ENCODE measurements at places on chromosomes 7 and 10.
A peak's percentile ranks its signal among the peaks of the same experiment; 100 is the strongest.

- no peak for DNase-seq
Observed at GRCh38 chr7:159019111-159019510, 125.6 kb downstream of the VIPR2 start.

DNA sequence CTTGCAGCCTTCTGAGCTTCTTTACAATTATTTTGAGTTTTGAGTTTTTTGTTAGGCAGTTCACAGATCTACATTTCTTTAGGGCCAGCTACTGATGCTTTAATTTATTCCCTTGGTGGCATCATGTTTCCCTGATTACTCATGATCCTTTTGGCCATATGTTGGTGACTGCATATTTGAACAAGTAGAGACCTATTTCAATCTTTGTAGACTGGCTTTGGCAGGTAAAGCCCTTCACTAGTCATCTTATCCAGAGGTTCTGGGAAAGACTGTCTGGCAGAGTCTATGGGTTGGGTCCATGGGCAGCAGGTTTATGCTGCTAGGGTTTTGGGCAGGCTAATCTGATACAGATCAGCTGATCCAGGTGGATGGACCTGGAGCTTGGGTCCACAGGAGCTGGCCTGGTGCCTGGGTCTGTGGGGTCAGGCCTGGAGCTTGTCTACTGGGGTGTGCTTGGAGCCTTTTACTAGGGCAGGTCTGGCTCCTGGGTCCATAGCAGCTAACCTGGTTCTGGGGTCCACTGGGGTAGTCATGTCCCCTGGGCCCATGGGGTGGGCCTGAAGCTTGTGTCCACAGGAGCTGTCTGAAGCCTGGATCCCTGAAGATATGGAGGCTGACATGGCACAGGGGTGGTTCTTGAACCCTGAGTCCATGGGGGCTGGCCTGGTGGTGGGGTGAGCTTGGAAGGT, 72.7 kb downstream of the GPR85 start:
- DNase-seq: no peak

DNA sequence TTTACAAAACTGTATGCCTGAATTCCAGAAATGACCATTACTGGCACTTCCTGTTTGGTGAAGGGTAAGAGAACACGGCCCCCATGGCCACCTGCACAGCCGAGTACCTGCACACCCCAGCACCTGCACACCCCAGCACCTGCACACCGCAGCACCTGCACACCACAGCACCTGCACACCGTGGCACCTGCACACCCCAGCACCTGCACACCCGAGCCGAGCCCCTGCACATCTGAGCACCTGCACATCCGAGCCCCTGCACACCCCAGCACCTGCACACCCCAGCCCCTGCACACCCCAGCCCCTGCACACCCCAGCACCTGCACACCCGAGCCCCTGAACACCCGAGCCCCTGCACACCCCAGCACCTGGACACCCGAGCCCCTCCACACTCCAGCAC, 243.5 kb downstream of the DNAJB6 start:
- no peak for DNase-seq

- no peak for DNase-seq
Observed at GRCh38 chr10:70432561-70433263, 8.8 kb downstream of the NODAL start.

- DNase-seq: no peak
Observed at GRCh38 chr10:78402591-78402990, 368.9 kb downstream of the RPS24 start.

GRCh38 chr7:66950311-66950710, 29.3 kb downstream of the TMEM248 start:
- no peak for DNase-seq

DNA sequence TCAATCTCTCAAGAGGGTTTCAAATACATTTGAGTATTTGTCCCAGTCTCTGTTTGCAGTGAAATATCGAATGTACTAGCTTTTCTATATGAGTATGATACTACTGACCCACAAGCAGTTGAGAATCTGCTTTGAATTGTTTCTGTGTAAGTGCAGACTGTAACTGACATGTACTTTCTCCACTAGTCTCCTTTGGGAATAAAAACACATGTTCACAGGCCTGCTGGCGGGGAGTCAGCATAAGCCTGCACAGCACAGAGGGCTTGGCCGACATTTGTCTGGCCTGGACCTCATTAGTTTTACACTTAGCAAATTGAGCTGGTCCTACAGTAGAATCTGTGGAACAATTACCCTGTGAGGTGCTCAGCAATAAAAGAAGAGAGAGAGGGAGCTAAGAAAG, 72.6 kb downstream of the ITGB8 start:
- no peak for DNase-seq

DNA sequence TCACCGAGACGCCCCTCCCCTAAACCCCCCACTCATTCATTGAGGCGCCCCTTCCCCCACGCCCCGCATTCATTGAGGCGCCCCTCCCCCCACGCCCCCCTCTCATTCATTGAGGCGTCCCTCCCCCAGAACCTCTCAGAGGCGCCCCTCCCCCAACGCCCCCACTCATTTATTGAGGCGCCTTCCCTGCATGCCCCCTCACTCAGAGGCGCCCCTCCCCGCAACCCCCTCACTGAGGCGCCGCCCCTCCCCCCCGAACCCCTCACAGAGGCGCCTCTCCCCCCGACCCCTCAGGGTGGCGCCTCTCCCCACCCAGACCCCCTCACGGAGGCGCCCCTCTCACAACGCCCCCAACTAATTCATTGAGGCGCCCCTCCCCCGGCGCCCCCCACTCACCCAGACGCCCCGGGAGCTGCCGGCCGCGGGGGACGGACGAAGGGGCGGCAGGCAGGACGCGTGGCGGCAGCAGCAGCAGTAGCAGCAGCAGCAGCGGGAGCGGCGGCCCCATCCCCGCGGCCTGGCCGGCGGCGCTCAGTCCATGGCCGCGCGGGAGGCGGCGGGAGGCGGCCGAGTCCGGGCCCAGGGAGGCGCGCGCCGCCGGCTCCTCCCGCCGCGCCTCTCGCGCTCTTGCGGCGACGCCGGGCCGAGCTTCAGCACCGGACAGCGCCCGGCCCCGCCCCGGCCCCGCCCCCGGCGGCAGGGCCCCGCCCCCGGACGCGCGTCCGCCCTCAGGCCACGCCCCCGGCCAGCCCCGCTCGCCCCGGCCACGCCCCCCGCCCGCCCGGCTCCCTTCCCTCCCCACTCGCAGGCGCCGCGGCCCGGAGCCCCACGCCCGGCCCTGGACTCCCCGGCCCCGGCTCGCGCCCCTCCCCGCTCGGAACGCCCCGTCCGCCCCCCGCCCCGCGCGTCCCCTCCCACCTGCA, at the start of gene PTPRN2:
Gene PTPRN2 (minus strand): TSS at position 662 of the 923 bp plus-strand sequence.
- DNase-seq: no peak

DNA sequence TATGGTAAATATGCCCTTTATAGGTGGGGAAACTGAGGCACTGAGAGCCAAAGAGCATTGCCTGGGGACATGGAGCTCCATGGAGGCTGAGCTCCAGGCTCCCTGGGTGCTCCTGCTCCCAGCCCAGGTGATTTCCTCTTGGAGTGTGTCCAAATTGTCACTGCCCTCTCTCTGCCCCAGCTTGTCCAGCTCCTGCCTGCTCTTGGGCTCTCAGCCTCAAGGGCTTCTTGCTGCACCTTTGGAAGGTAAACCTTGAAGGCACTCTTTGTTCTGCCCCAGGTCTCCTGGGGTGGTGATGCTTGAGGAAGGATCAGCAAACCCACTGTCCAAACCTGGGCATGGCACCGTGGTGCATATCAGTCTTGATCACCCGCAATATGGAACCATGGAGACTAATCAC, 166.1 kb downstream of the RPS24 start:
- no peak for DNase-seq

DNA sequence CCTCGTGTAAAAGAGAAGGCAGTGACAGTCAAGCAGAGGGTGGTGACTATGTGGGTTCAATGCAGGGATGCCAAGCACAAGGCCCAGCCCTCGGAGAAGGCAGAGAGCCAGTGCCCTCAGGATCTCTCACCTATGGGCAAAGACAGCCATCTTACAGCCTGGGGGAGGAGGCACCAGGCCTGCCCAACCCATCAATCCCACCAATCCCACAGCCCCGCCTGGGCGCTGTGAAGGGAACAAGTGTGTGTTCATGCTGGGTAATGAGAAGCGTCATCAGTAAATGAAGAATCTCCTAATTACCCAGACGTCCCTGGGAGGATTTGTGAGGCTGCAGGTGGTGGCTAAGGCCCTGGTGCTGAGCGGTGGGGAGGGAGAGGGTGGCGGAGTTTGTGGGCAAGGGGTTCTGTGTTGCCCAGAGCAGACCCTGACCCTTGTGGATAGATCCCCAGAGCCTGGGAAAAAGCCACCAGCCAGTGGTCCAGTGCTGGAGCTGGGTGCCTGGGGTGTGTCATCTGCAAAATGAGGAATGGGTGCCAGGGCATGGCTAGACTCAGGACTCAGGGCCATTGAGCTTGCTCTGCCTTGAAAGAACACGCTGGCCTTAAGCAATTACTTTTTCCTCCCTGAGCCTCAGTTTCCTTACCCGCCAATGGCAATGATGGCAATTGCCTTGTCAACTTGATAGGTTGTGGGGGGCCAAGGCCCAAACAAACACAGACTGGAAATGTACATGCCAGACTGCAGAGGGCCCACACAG, 128.1 kb upstream of the UNC5B start:
- DNase-seq: no peak

DNA sequence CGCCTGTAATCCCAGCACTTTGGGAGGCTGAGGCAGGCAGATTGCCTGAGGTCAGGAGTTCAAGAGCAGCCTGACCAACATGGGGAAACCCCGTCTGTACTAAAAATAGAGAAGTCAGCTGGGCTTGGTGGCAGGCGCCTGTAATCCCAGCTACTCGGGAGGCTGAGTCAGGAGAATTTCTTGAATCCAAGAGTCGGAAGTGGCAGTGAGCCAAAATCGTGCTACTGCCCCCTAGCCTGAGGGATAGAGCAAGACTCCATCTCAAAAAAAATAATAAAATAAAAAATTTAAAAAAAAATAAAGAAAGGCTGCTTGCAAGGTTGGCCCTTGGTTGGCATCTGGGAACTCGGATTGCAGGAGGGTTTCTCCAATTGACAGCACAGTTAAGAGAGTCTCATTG, 221.6 kb downstream of the DGKI start:
- DNase-seq: no peak

DNA sequence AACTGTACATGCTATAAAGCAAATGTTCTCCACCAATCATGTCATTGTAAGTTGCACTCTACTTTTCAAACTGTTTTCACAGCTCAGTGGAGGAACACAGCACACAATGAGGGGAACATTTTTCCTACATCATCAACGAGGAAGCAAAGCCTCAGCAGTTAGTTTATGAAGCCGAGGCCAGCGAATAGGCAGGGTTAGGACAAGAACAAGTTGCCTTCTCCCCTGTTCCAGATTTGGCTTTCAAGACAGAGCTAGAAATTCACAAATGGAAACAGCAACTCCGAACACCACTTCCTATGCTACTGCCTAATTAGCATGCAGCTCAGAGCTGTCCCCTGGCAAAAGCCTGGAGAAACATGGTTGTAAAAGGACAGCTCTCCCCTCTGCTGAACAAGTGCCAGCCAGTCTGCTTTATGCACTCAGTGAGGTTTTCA, 19.8 kb downstream of the ITGB8 start:
- DNase-seq: no peak

- DNase-seq: peak; percentile 54
Observed at GRCh38 chr7:128940494-128941322, 3.0 kb downstream of the IRF5 start.

- no peak for DNase-seq
Observed at GRCh38 chr10:95430231-95430951, 130.8 kb downstream of the SORBS1 start.

DNA sequence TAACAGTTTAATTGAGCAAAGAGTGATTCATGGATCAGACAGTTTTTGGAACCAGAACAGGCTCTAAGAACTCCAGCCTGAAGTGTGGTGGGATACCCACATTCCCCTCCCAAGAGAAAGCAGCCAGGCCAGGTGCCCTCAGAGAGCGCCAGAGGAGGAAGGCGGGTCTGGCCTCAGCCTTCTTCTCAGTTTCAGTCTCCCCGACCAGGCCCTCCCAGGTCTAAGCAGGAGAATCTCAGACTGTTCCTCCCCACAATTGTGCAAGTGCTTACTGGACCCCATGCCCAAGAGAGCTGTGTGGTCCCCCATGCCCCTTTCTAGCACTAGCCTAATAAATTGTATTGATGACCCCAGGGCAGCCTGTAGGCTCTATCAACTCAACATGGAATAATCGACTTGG, 25.6 kb downstream of the PPIF start:
- DNase-seq: no peak

DNA sequence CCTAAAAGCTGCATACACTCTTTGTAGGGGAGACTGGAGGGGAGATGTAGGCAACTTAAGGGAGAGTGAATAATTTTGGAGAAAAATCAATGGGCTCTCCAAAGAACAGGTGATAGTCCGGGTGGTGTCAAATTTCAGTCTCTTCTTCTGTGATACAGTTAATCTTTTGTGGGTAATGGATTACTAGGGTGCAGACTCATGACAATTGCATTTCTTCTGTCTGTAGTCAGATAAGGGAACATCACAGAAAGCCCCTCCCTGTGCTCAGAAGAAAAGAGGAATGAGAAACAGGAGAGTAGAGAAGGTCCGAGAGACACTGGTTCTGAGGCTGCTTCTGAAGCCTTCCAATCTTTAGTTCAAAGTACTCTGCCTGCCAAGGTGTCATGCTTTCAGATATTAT, 1140.7 kb upstream of the LRRN3 start:
- DNase-seq: no peak

- DNase-seq: no peak
Observed at GRCh38 chr10:77505431-77506334, 131.9 kb downstream of the KCNMA1 start.

DNA sequence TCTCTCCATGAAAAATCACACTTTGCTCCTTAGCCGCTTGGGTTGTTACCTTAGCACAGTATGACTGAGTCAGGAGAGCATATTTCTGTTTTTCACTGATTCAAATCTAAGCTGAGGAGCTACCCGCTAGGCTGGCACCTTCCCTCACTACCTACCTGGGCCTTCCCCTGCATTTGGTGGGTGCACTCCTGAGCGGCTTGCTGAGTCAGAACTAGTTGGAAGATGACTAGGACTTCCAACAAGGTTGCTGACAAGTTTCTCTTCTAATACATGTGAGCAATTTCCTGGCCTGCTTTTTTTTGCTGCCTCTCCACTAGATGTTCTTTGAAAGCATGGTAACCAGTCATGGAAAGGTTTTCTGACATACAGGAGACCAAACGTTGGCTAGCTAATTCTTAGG, 43.8 kb upstream of the SEC61G start:
- DNase-seq: no peak

DNA sequence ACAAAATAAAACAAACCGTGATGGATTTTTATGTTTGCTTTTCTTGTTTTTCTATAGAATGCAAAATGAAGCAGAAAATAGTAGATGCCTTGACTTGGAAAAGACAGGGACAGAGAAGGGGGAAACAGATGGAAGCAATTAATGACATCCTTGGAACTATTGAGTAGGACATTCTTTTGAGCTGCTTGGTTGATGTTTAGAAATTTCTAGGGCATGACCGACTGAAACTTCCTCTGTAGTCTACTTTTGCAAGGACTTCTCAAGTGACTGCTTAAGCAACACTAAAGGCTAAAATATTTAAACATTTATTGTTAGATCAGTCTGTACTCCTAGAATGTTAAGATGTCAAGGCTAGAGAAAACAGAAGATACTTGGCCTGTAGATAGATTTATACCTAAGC, 49.4 kb downstream of the VCL start:
- no peak for DNase-seq

GRCh38 chr10:90675621-90676020, 182.2 kb downstream of the HTR7 start:
- no peak for DNase-seq

- DNase-seq: no peak
Observed at GRCh38 chr10:112913661-112914287, 36.3 kb upstream of the TCF7L2 start.

Data from bone marrow (tissue), 2 donors.